ENCODE measurements at places on chromosomes 16 and 17. TPM values are rescaled to one million over a fixed set of nuclear protein-coding genes. Genes with fewer than 3 reads are reported as not detected.

The KCNJ18 gene
- not detected for polyA plus RNA-seq

The RPL27 gene
- 1,823 TPM for polyA plus RNA-seq

The HAS3 gene
- 0.34 TPM for polyA plus RNA-seq

The NRN1L gene
- polyA plus RNA-seq, result 1.2 TPM

The FAM20A gene
- polyA plus RNA-seq, result 65.8 TPM

The TMEM235 gene
- polyA plus RNA-seq, result not detected

GRCh38 chr17:64025732-64026294 lies 5.4 kb upstream of the ICAM2 start:
- H3K36me3 ChIP-seq, result no peaks in the 10 kb centered on the region
- H3K4me1 ChIP-seq, result no peaks in the 10 kb centered on the region
- H3K4me3 ChIP-seq, result peak overlapping the region; percentile 33
- no peaks in the 10 kb centered on the region for H3K27me3 ChIP-seq
- peak; percentile 71 for DNase-seq

DNA sequence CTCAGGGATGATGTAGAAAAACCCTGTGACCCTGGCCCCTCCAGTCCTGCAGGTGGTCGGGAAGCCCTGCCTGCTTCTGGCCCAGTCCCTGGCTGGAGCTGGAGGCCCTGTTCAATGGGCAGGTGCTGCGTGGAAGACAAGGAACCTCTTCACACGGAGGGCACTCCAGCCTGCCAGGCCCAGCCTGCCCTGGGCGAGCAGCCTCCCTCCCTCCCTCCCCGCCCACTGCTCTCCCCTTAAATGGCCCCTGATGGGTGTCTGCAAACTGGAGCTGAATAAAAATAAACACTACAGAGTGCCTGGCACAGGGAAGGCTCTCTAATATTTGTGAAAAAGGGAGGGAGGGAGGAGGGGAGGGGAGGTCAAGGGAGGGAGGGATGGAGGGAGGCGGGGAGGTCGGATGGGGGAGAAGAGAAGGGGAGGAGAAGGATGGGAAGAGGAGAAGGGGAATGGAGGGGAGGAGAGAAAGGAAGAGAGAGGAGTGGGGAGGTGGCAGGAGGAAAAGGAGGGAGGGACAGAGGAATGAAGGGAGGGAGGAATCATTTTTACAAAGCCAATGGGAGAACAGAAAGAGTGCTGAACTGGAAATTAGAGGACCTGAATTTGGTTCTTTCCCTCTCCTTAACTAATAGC lies 222.8 kb upstream of the TNRC6C start:
- H3K36me3 ChIP-seq, result no peaks in the 10 kb centered on the region
- H3K4me3 ChIP-seq, result no peak overlapping the region
- no peaks in the 10 kb centered on the region for H3K4me1 ChIP-seq
- DNase-seq, result peak; percentile 57

DNA sequence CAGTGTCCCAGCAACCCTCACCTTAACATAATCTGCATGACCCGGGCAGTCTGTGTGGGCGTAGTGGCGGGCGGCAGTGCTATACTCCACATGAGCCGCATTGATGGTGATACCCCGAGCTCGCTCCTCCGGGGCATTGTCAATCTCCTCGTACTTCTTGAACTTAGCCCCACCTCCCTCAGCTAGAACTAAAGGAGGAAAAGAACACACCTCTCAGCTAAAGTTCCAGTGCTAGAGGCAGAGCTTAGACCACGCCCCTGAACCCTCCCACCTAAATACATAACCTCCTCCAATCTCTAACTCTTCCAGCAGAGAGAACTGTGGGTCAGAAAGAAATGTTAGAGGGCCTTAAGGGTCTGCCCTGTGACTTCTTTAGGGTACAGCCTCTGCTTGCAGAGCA lies 855 bp downstream of the TUFM start:
- H3K4me3 ChIP-seq, result peak overlapping the region; percentile 76
- H3K36me3 ChIP-seq, result peaks cover 22% of the 10 kb centered on the region
- no peak for DNase-seq
- H3K4me1 ChIP-seq, result no peaks in the 10 kb centered on the region

DNA sequence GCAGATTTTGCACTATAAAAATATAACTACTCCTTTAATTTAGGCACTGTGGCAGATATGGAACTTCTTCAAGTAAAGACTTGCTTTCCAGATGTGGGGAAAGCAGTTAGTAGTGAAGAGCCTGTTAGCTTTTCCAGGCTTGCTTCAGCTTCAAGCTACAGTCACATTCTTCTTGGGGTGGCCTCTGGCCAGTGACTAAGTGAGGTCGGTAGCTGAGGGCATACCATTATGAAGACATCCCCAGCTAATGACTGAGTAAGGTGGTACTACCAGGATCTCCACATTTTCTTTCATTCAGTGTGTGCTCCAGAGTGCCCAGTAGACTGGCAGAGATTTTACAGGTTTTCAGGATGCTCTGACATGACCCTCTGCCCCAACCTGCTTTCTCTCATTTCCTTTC lies 167.1 kb upstream of the KIF2B start:
- no peak overlapping the region for H3K4me3 ChIP-seq
- no peaks in the 10 kb centered on the region for H3K4me1 ChIP-seq
- no peaks in the 10 kb centered on the region for H3K36me3 ChIP-seq
- no peak overlapping the region for H3K27ac ChIP-seq

DNA sequence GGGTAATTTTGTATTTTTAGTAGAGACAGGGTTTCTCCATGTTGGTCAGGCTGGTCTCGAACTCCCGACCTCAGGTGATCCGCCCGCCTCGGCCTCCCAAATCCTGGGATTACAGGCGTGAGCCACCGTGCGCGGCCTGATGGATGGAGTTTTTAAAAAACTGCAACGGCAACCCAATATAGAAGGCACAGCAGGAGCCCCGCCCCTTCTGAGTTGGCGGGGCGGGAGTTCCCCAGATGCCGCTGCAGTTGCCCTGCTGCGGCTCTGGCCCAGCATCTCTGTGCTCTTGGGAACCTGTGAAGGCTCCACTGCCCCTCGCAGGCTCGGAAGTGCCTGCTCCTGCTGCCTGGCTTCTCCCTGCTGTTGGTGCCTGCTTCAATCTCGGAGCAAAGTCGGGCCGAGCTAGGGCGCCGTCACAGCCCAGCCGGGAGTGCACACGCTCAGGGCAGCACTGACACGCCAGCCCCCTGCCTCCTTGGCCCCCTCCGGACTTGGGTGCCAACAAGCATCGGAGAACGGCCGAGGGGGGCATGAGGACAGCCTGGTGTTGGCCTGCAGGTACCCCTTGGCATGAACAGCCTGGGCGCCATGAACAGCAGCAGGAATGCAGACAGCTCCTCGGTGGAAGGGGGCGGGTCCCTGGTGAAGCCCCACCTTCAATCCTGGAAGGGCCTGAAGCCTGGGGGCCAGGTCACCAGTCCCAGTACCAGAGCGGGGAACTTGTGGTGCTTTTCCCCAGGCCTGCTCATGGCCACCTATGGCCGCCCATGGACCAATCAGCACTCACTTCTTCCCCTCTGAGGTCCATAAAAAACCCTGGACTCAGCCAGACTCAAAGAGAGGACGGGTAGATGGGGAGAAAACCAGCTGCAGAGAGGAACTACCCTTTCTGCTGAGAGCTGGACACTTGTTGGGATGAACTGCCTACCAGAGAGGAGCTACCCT lies 2.3 kb upstream of the NT5M start:
- H3K4me1 ChIP-seq, result peaks cover 6% of the 10 kb centered on the region
- H3K4me3 ChIP-seq, result peak overlapping the region; percentile 20
- no peaks in the 10 kb centered on the region for H3K27me3 ChIP-seq
- peak; percentile 76 for DNase-seq

DNA sequence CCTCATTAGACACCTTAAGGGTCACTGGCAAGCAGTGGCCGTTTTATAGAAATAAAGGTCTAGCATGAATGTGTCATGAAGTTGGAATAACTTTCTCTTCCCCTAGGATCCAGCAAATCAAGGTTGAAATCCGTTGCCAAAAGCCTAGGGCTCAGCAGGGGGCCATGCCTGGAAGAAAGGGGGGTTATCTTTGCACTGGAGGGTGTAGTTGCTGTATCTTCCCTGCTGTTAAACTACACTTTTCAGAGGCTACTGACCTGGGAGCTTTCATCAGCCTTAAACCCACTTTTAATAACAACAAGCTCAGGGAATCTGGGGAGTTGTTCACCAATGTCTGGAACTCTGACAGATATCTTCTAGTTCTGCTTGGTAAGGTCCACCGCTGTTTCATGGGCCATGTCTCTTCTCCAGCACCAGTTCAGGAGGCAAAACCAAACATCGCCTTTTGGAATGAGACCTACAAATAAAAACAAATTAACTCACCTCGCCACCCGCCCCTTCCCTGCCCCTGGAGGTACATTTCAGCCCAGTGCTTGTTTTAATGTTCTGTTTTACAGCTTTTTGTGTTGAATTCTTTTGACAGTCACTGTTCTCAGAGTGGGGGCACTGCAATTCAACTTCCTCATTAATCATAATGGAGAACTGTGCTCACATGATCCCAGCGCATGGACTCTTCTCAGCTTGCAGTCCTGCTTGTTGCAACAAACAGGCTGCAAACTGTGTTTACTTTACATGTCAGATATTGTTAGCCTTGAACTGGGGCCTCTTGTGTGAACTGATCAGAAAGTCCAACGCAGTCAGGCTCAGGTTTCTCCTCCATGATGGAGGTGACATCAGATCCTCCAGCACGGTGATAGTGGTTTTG lies 508.7 kb downstream of the KCNJ2 start:
- H3K27me3 ChIP-seq, result no peaks in the 10 kb centered on the region
- no peaks in the 10 kb centered on the region for H3K4me1 ChIP-seq
- no peak overlapping the region for H3K27ac ChIP-seq
- no peak overlapping the region for H3K4me3 ChIP-seq

- H3K4me1 ChIP-seq, result peaks cover 19% of the 10 kb centered on the region
- no peak overlapping the region for H3K4me3 ChIP-seq
- H3K27ac ChIP-seq, result no peak overlapping the region
Observed at GRCh38 chr17:17560167-17560566, 31.3 kb downstream of the PEMT start.

DNA sequence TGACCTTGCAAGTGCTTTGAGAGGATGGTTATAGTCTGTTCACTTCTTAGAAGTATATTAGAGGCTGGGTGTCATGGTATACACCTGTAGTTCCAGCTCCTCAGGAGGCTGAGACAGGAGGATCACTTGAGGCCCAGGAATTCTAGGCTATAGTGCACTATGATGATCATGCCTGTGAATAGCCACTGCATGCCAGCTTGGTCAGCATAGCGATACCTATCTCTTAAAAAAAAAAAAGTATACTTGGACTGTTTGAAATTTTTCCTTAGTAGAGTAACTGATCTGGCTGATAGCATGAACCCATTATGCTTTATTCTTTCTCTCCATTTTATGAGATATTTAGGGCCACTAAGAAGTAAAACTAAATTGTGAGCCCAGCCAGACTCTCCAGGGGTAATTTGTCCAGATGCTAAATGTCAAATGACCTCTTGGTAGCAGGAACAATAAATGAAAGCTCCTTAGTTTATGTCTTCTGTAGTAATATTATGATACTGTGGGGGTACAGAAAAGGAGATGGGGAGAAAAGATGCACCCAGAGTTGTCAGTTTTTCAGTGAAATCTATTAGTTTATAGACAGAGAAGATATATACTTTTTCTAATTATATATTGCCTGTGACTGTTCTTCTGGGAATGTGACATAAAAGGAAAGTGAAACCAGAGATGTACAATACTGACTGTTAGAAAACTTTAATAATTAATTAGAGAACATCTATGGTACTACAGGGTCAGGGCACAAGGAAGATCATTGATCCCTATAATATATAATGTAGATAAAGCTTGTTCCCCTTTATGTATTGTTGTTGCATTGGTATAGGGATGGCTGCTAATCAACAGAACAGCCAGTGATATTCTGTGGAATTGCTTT lies 335.3 kb upstream of the TBX2 start:
- H3K4me1 ChIP-seq, result peaks cover 5% of the 10 kb centered on the region
- H3K36me3 ChIP-seq, result no peaks in the 10 kb centered on the region
- H3K27ac ChIP-seq, result no peak overlapping the region
- DNase-seq, result no peak

GRCh38 chr16:53209429-53209828 lies 154.6 kb downstream of the CHD9 start:
- H3K4me1 ChIP-seq, result peaks cover 4% of the 10 kb centered on the region
- H3K27me3 ChIP-seq, result no peaks in the 10 kb centered on the region
- DNase-seq, result no peak

DNA sequence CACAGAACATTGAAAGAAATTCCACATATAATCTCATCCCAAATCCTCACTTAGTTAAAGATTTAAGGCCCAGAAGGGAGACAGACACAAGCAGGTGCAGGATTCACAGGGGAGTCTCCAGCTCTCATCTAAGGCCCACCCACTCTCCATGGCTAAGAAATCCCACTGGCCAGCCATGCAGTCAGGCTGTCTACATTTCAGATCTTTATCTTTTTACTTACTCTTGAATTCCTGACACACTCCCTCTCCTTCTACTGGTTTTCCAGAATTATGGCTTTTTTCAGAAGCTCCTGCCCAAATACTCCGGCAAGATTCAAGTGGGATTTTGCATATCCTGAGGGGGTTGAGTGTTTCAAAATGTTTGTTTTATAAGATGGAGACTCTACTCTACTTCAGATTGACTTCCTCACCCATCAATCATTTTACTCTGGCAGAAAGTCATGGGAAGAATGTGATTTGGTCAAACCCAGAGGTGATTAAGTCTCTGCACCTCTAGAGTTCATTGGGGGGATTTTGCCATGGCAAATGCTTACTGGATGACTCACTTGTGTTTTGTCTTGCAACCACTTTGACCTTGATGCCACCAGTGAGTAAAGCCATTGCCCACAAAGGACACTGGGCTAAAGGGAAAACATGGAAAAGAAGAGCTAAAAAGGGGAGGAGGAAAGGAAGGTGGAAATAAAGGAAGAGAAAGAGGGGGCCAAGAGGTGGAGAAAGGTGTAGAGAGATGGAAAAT lies 688.8 kb upstream of the SALL1 start:
- H3K27ac ChIP-seq, result no peak overlapping the region
- H3K27me3 ChIP-seq, result no peaks in the 10 kb centered on the region
- no peak overlapping the region for H3K4me3 ChIP-seq
- H3K4me1 ChIP-seq, result no peaks in the 10 kb centered on the region

DNA sequence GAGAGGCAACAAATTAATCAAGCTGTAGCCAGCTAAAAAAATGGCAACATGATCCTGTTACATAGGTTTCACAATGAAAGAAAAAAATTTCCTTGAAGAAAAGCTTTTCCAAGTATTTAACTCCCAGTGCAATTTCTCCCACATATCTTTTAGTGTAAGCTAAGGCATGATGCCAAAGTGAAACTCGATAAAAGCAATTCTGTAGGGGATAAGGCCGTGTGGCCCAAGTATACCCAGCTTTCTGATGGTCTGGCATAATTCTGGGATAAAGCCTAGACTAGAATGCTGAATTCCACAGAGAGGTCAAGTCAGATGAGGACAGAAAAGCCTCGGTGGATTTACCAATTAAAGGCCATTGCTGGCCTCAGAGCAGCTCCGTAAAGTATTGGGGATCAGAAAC lies 36.2 kb downstream of the CTCF start:
- no peak for DNase-seq
- H3K4me3 ChIP-seq, result no peak overlapping the region
- H3K27me3 ChIP-seq, result no peaks in the 10 kb centered on the region

GRCh38 chr16:20307240-20307671 lies 20.1 kb downstream of the GP2 start:
- no peaks in the 10 kb centered on the region for H3K4me1 ChIP-seq
- no peaks in the 10 kb centered on the region for H3K36me3 ChIP-seq
- no peak overlapping the region for H3K27ac ChIP-seq
- no peak for DNase-seq
- H3K4me3 ChIP-seq, result no peak overlapping the region

All from kidney (tissue), 22 donors.